ENCODE measurements at places on chromosomes 5 and 9. TPM values are rescaled to one million over a fixed set of nuclear protein-coding genes. Genes with fewer than 3 reads are reported as not detected.
A peak's percentile ranks its signal among the peaks of the same experiment; 100 is the strongest.

PLGRKT gene
- total RNA-seq = 73.3 TPM

HAND1 gene
- not detected for total RNA-seq

SLC1A1 gene
- 11.8 TPM for total RNA-seq

DAPK1 gene
- total RNA-seq = 31.3 TPM

SPRY4 gene
- total RNA-seq = 3.7 TPM

- no peak for DNase-seq
Observed at GRCh38 chr9:7403839-7404487, 395.6 kb downstream of the DMAC1 start.

DNA sequence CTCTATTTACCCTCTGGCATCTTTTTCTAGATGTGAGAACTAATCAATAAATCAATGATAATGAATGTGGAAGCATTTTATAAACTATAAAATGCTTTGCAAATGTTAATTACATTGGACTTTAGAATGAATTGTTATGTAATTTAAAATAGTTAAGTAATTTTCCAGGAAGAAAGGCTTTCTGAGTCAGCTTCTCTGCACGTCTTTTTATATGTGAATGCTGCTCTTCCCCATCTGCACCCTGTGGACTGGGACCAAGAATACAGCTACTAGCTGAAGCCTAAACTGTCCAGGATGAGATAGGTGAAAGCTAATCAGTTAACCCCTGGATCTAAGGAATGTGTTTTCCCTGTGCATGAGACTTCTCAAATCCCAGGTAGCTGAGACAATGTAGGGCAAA lies 292.9 kb downstream of the NR3C1 start:
- no peak for DNase-seq

GRCh38 chr5:23742701-23743100 lies 235.3 kb downstream of the PRDM9 start:
- no peak for DNase-seq

GRCh38 chr5:137096149-137097103 lies 402.7 kb downstream of the SPOCK1 start:
- peak; percentile 68 for DNase-seq

DNA sequence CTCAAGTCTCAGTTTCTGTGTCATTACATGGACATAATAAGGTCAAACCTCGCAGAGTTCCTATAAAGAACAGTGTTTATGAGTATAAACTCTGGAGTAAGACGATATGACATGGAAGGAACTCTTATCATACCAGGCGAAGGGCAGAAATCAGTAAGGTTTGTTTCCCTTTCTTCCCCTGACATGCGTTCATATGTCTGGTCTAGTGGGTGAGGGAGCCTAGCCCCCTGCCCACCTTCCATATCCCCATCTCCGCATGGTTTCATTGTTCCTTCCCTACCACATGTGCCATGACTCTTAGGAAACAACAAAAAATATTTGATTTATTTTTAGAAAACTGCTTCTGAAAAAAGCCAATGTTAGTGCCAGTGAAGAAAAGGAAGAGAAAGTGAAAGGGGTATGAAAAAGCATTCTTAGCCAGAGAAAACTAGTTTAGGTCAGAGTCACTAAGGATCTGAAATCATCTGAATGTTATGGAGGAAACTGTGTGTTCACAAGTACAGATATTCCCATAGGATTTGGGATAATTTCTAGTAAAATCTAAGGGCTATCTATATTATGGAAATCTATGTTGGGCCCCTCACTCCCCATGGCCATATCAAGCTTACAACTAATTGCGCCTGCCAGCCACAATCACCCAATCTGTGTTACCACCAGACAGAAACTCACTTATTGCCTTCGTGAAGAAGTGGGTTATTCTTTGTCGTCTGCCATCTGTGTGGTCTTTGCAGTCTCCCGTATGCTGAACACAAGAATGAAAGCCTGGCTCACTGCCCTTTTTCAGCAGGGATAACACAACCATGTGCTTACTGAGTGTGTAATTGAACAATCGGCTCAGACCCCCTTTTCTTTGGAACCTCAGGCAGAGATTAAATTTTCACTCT lies 19.9 kb upstream of the HMHB1 start:
- no peak for DNase-seq

GRCh38 chr9:106432631-106433030 lies 430.3 kb upstream of the ZNF462 start:
- DNase-seq = no peak

- DNase-seq = no peak
Observed at GRCh38 chr5:179219661-179220620, 125.3 kb downstream of the ADAMTS2 start.

DNA sequence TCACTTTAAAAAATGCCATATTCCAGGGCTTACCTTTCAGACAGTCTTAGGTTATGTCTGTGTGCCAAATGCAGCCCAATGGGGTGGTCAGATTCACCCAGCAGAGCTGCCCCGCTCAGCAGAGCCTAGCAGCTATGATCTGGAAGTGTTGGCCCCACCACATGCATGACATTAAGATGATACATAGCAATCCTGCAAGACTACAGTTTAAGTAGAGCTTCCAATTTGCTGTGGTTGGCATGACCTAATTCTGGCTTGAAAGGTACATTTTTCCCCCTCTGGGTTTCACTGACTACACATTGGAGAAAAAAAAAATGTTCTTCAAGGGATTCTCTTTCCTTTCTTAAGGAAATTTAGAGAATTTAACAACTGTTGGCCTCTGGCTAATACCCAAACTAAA lies 22.5 kb downstream of the MEF2C start:
- DNase-seq = no peak

GRCh38 chr5:168140241-168140640 lies 151.2 kb upstream of the WWC1 start:
- DNase-seq = no peak

GRCh38 chr5:148070621-148071020 lies 6.8 kb downstream of the SPINK5 start:
- DNase-seq = no peak

DNA sequence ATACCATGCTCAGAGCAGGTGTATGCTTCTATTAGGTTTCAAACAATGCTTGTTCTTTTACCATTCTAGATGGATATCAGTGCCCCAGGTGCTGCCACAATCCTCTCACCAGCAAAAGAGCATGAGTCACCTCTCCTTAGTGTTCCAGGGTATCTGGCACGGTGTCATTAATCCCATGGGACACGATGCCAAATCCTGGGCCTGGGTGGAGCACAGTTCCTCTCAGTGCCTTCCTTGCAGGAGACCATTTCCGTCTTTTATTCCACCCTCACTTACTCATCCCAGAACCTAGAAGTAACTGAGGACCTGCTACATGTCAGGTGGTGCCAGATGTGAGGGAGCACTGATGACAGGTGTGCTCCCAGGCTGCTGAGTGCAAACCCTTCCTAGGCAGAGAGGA lies 1.3 kb upstream of the OR13J1 start:
- peak; percentile 30 for DNase-seq

Measured in Daoy (cell line).